Stimulated activated CD4-positive, alpha-beta T cell treated with anti-CD3 and anti-CD28 coated beads, Interleukin-2, amount 100 ng/mL, for 48 hours (primary cell): ENCODE measurements at places on chromosomes 7 and 10.
A peak's percentile ranks its signal among the peaks of the same experiment; 100 is the strongest.

DNA sequence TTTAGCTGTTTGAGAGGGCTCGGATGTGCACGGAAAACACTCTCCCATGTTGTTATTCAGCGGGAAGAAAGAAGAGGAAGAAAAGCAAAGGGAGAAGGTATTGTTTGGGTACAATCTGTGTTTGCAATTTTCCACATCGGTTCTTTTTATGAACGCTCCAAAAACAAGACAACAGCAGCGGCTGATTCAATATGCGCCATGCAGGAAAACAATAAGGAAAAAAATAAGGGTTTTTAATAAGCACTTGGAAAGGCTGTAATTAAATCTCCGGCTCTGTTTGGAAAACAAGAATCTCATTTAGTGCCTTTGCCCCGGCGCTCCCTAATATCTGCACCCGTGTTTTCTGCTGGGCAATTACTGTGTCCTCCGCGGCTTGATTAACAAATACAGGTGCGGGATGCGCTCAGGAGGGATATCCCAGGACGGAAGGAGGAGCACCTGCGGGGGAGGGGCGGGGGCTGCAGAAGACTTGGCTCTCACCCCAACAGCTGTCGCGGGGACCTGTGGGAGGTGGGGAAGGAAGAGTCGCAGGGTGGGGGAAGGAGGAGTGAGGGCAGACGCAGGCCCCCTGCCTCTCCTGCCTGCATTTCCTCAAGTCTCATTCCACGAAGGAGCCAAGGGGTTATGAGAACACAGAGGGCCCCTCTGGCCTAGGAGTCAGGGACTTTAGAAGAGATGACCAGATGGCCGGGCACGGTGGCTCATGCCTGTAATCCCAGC is 181.5 kb upstream of the PODXL start:
- DNase-seq, result no peak

DNA sequence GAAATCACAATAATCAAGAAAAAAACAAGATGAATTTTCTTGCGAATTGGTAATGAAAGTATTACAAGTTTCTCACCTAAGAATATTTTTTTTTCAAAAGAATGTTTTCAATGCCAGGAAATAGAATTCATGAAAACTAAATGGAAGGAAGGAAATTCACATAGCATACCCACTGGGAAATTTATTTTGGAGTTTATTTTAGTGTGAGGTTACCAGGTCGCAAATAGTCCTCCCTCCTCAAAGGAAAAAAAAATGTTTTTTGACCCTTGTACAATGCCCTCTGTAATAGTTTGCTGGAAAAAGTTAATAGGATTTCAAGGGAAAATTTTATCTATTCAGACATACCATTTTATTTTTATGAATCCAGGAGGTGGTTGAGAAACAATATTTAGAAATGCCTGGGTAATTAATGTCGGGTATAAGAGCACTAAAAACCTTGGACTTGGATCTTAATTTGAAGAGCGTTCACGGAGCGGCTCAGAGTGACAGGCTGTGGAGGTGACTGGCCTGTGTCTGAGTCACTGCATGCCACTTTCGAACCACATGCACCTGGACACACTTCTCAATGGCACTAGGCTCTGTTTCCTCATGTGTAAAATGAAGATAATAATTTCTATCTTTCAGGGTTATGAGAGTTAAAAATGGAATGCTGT is 28.2 kb downstream of the CUBN start:
- no peak for DNase-seq

DNA sequence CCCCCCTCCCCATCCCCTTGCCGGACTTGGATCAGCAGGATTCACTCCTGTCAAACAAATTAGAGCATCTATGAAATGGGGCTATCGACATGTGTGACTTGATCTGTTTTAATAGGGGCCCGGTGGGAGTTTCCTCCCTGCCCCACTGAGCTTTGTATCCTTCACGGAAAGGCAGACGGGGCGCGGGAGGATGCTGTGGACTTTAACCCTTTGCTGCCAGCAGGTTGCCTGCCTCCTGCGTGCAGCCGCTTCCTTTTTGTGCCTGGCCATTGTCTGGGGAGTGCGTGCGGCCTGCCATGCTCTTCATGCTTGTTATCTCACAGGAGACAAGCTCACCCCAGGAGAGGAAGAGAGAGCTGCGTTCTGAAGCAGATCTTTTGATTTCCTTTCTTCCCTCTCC is 512.8 kb upstream of the GALNT17 start:
- DNase-seq, result no peak

DNA sequence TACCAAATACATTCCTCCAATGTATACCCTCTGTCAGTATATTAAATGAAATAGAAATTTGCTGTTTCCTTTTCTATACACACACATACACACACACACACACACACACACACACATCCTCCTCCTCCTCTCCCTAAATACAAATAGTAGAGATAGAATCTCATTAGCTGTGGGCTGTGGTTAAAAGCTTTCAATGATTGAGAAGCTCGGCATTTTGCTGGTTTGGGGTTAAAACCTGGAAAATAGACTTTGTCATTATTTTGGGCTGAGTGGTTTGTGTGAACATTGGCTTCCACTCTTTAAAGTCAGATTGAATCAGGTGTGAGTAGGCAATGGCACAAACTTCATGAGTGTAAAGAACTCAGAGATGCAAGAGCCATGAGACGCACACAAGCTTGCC is 596.0 kb downstream of the XPNPEP1 start:
- DNase-seq, result no peak

GRCh38 chr7:716636-717035 is 9.9 kb upstream of the DNAAF5 start:
- no peak for DNase-seq

- no peak for DNase-seq
Observed at GRCh38 chr10:127400216-127400615, 148.9 kb upstream of the NPS start.

- no peak for DNase-seq
Observed at GRCh38 chr7:100835903-100836811, 8.8 kb upstream of the EPHB4 start.

DNA sequence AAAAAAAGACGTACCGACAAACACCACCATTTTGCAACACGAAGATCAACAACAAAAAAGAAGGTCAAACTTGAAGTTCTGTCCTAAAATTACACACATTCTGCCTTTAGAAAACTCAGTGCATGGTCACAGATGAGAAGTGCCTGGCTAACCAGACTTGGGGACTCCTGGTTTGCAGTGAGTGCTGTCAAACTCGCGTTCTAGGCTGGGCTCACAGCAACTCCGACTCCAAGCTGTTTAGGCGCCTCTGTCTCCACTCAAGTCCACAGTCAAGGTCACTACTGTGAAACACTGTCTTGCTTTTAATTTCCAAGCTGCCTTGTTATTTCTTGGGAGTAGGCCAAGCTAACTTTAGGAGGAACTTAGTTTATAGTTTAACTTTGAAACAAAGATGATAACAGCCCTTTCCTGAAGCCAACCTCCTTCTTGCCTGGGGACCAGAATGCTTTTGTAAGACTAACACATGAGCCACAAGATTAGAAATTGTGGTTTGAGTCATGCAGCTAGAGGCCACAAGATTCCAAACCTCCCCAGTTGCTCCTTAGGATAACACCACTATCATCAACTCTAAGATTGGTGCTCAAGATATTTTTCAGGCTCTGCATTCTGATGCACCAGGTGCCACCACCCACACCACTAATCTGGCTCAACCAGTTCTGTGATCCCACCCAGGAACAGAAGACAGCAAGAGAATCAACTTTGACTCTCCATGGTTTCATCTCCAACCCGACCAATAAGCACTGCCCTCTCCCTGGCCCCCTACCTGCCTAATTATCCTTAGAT is 1.1 kb upstream of the DNAAF5 start:
- DNase-seq, result no peak

DNA sequence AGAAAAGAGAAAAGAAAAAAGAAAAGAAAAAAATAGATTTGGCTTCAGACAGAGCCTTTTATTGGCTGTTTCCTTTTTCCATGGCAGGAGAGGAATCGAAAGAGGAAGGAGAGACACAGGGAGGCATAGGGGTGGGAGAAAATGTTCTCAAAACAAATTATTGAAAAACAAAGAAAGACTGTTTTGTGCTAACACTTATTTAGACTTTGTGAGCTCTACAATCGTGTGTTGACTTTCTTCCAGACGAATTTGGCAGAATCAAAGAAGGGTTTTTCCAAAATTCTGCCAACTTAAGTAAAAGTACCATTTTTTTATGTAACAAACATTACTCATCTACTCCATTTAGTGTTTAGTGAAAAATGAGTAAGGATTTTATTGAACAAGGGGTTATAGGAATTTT is 982.2 kb downstream of the REEP3 start:
- DNase-seq, result no peak

DNA sequence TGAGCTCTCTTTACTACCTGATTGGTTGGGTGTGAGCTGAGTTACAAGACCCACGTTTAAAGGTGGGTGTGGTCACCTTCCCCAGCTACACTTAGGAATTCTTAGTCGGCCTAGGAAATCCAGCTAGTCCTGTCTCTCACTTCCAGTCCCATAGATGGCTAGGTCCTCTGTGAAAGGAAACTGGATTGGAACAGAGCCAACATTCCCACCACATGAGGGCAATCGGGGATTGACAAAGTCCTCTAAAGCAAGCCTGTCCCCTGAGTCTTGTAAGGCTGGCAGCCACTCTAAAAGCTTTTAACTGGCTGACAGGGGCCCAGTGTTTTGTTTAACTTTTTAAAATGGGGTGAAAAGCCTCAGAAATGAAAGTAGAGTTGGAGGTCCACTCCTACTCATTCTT is 15.1 kb upstream of the CROT start:
- DNase-seq, result no peak

- DNase-seq, result no peak
Observed at GRCh38 chr10:12177642-12178041, 18.0 kb downstream of the NUDT5 start.

DNA sequence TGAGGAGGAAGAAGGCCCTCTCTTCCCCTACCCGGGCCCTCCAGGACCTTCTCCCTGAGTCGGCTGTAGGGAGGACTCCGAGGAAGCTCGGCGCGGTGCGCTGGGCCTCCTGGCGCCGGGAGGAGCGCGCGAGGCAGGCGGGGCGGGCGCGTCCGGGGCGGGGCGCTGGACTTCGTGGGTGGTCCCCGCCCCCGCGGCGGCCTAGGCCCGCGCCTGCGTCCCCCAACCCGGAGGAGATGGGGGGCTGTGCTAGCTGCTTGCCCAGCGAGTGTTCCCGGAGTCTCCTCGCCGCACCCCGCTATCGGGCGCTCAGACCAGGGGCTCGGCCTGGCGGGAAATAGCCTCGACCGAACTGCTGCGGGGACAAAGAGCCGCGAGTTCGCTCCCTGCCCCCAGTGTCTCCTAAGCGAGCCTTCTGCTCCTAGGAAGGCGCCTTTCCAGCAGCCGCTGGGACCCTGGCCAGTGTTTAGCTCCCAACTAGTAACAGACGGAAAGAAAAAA is 19.2 kb upstream of the SMO start:
- peak; percentile 19 for DNase-seq

DNA sequence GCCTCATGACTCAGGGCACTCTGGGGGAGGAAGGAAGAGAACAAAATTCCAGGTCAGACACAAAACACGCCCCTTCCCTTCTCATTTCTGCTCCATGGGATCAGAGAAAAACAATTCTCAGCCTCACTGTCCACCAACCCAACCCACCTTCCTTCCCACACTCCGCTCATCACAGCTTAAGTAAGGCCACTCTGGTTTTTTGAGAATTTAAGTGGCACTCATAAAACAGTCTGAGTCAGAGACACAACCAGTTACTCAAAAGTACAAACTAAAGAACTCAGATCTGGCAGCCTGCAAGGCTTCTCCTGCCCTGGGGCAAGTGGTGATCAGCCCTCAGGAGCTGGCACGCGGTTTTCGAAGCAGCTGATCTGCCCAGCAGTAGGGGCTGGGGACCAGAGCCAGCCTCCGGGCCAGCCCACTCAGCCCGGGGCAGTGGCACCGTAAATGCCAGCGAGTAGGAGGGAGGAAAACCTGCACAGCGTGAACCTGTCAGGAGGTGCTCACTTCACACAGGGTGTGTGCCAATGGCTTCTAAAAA is 39.1 kb upstream of the ABLIM1 start:
- DNase-seq, result no peak

DNA sequence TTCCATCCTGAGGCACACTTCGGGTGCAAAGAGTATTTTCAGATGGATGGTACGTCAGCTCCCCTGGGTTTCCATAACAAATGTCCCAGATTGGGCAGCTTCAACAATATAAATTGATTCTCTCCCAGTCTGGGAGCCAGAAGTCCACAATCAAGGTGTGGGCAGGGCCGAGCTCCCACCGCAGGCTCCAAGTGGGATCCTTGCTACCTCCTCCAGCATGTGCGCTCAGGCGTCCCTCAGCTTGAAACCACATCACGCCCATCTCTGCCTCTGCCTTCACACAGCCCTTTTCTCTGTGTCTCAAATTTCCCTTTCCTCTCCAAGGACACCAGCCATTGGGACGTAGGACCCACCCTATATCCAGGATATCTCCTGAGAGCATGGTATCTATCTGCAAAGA is 153.5 kb downstream of the DIP2C start:
- no peak for DNase-seq

GRCh38 chr7:13834328-13834761 is 155.1 kb downstream of the ETV1 start:
- DNase-seq, result no peak

DNA sequence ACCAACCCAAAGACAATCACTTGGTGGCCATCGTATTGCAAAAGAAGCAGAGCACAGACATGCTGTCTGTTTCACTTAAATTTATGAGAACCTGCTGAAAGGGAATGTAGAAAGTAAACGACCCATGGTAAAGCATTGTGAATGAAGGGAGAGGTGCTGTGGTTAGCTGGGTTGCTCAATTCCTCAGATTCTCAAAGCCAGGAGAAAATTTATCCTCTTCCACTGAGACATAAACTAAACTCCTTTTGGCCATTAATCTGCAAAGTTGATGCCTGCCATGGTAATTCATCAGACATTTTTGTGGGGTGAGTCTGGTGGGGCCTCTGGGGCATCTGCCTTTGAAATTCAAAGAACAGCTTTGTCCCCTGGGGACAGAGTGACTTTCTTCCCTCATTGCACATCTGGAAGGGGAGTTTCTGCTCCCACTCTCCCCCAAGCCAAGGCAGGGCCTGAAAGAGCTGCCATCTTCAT is 951.0 kb downstream of the LRMDA start:
- no peak for DNase-seq

GRCh38 chr7:144830811-144831210 is 5.0 kb downstream of the TPK1 start:
- no peak for DNase-seq

DNA sequence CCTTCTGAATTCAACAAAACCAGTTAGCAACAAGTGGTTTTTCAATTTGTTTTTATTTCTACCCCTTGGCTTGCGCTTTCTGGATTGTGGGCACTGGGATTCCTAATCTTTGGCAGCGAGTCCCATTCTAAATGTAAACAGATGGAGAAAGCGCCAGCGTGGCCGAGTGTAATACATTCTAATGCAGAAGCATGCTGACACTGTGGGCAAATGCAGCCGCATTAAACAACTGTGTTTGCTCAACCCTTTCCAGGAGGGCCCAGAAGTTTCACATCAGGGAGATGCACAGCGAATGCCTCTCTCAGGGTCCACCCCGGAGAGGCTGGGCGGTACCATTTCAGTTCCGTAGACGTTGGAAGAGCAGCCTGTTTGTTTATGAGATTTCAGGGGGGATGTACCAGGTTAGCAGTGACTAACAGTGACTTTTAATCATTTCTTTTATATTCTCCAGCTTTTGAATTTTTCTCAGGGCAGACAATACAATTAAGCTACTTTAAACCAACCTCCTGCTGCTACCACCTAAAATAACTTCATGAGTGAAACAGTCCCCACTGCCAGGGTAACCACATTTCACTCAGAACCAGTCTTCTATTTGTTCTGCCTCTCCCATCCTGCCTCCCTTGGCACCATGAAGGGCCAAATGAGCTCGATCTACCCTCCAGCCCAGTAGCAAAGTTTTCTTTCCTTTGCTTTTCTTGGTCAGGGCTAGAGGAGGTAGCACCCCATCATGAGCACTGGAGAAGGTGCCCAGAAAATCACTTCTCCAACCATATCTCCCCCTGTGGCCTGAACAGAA is 164.2 kb upstream of the ITGB1 start:
- no peak for DNase-seq

GRCh38 chr7:85573346-85573745 is 386.5 kb upstream of the SEMA3D start:
- no peak for DNase-seq
